Central memory CD8-positive, alpha-beta T cell (primary cell): ENCODE measurements at places on chromosomes 4 and X.

- no peak for DNase-seq
These were observed 206.3 kb downstream of the ARHGAP24 start for GRCh38 chr4:85681221-85681657.

DNA sequence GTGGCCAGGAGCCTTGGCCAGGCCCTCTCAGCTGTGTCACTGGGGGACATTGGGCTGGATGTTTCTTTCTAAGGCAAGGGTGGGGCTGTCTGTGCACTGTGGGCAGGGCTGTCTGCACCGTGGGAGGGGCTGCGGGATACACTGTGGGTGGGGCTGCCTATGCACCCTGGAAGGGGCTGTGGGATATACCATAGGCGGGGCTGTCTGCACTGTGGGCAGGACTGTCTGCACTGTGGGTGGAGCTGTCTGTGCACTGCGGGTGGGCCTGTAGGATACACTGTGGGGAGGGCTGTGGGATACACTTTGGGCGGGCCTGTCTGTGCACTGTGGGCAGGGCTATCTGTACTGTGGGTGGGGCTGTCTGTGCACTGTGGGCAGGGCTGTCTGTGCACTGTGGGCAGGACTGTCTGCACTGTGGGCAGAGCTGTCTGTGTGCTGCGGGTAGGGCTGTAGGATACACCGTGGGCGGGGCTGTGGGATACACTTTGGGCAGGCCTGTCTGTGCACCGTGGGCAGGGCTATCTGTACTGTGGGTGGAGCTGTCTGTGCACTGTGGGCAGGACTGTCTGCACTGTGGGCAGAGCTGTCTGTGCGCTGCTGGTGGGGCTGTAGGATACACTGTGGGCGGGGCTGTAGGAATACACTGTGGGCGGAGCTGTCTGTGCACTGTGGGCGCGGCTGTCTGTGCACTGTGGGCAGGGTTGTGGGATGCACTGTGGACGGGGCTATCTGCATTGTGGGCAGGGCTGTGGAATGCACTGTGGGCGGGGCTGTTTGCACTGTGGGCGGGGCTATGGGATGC, 31.1 kb downstream of the ACOX3 start:
- peak; percentile 71 for DNase-seq

DNA sequence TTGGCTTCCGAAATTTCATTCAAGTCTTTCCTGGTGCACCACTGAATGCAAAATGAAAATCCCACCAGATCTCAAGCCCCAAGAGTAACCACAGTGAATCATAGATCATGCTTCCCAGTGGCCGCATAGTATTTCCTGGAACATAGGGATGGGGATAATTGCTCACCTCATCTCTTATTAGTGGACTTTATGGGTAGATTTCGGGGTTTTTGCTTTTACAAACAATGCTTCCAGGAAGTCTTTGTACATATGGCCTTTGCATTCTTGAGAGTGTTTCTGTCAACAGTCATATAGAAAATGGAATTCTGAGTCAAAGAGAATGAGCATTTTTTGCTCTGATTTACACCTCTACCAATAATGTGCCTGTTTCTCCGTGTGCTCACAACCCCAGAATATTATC, 53.4 kb downstream of the PPEF2 start:
- DNase-seq = no peak

- no peak for DNase-seq
These were observed 264.2 kb downstream of the PPP3CA start for GRCh38 chr4:101083131-101083530.

DNA sequence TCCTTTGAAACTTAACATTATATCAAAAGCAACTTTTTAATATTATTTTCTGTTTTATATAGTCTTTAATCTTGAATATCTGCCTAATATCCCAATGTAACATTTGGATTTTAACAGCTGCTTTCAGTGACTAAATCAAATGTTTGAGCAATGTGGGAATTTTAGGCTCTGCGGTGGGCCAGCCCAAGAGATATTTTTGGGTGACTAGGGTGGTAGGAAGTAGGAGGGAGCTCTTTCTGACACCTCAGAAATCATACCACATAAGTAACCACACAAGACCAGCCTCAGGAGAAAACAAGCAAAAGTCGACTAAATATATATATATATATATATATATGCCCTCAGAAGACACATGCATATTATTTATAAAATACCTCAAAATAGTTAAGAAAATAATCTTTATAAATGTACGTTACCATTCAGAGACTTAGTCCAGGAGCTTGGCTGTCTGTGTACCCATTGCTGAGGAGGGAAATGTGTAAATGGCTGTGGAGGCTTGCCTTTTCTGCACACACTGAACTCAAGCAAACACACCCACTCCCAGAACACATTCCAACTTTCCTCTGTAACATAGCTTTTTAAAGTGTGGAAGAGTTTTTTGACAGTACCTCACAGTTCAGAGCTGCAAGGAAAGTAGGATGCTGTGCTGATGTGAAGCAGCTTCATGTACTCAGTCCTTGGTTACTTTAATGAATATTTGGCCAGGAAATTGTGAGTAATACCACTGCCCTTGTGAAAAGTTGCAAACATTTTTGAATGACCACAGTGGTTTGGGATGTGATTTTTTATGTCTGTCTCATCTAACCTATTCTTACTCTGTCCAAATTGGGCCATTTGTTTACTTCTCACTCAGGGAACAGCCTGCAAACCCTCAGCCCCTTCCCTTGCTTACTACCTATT, at the start of gene RTL3:
Gene RTL3, minus strand, starts transcription at position 484 of the 900 bp plus-strand sequence. CDS start 908 bp downstream, outside the sequence.
- DNase-seq = no peak

DNA sequence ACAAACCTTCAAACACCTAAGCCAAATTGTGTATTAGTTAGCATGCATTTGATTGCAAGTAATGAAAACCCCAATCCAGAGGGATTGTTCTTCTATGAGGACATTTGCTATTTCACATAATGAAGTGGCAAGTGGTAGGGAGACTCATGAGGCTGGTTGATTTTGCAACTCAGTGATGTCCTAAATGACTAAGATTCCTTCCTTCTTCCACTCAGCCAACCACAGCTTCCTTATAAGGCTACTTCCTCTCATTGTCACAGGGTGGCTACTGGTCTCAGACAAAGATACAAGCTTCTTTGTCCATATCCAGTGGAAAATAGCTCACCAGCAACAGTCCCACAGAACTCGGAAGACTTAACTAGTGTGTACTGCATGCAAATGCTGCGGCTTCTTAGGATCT, 5.3 kb upstream of the OTC start:
- no peak for DNase-seq

- DNase-seq = no peak
These were observed 40.3 kb downstream of the AMMECR1 start for GRCh38 chrX:110277609-110278008.

GRCh38 chr4:165207016-165207430, 338 bp upstream of the KLHL2 start:
- peak; percentile 10 for DNase-seq

GRCh38 chr4:78092850-78093249, 35.7 kb downstream of the FRAS1 start:
- no peak for DNase-seq

- DNase-seq = no peak
These were observed 20.3 kb upstream of the FAM9C start for GRCh38 chrX:13064599-13065143.

DNA sequence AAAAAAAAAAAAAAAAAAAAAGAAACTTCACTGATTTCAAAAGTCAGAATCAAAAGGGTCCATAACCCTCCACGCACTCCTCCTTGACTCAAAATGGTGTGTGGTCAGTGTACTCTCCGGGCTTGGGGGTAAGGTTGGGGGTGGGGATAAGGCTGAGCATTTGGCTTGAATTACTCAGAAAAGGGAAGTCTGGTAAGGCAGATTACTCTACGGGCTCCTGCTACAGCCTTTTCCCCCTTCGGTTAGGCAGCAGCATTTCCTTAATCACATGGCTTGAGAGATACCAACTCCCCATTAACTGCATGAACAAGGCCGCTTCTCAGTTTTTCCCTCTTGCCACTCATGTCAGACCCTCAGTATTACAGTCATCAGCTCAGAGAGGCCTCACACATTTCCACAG, 135.4 kb upstream of the DUSP21 start:
- no peak for DNase-seq

GRCh38 chrX:114365065-114365834, 218.6 kb upstream of the HTR2C start:
- no peak for DNase-seq

DNA sequence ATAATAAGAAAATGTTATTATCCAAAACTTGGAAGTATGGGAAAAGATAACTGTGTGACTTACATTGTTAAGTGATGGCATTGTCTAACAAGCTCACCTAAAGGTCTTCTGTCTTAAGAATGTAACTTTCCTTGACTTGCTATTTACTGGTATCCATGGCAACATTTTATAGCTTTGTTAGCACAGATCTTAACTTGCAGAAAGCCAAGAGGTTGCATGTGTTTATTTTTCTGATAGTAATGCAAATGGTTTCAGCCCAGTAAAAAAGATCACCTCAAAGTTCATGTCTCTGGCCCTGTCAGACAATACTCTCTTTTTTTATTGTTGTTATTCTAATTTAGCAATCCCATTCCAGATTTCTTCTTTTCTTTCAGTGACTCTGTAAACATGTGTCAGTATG, 425.3 kb downstream of the SPRY1 start:
- DNase-seq = no peak

- no peak for DNase-seq
These were observed 5.8 kb downstream of the NKX6-1 start for GRCh38 chr4:84493092-84493850.

DNA sequence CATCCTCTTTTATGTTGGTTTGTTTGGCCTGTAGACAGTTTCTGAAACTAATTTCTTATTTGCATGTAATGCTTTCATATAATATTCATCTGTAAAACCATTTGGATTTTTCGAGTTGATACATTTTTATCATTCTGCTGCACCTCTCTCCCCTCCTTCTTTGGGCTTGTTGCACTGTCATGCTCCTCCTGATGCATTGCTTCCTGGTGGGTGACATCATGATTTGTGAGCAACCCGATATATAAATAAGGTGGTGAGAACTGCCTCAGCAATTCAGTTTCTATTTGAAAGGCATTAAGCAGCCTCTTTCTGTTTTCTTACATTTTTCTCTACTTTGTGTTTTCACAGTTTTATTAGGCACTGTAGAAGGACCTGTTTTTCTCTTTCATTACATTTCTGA, 515.7 kb downstream of the RPA4 start:
- DNase-seq = no peak

- DNase-seq = no peak
These were observed 506.6 kb downstream of the KLHL13 start for GRCh38 chrX:117610049-117610448.

DNA sequence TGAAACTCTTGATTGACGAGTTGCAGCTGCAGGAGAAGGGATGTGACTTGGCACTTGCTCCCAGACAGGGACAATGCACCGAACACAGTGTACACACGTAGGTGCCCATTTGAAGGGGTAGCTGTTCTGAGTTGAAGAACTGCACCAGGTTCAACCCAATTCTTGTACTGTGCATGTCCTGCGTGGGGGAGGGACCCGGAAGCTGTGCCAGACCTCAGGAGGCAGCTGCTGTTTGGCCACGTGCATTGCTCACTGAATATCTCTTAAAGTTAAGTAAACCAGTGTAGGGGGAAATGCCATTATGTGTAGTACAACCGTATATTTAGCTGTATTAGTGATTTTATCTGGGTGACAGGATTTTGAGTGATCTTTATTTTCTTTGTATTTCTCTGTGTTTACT, 12.0 kb upstream of the RBBP7 start:
- DNase-seq = no peak

- no peak for DNase-seq
These were observed 8.2 kb downstream of the SH3TC1 start for GRCh38 chr4:8207314-8207713.

- peak; percentile 20 for DNase-seq
These were observed 104.1 kb downstream of the GPAT3 start for GRCh38 chr4:83639849-83640493.

DNA sequence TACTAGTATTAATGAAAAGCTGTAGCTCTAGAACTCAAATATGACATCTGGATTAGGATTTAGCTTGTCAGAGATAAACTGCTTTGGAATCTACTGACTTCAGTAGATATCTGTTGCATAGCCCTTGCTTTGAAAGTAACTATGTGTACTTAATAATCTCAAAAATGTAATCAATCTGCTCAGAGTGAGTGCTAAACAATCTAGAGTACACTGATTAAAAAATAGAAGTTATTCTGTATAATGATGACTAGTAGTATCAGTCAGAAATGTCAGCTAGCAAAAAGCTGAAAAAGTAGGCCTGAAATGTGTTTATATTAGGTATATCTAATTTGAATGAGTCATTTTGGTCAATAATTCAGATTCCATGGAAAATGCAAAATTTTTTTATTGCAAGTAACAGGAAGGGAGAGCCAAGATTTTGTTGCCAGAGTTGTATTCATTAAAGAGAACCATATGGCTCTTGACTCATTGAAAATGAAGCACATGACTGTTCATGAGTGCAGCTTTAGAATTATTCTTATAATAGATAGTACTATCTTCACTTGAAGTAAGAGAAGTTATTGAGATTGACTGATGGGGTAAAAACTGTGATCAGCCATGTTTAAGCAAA, 20.0 kb downstream of the CLCN3 start:
- no peak for DNase-seq

DNA sequence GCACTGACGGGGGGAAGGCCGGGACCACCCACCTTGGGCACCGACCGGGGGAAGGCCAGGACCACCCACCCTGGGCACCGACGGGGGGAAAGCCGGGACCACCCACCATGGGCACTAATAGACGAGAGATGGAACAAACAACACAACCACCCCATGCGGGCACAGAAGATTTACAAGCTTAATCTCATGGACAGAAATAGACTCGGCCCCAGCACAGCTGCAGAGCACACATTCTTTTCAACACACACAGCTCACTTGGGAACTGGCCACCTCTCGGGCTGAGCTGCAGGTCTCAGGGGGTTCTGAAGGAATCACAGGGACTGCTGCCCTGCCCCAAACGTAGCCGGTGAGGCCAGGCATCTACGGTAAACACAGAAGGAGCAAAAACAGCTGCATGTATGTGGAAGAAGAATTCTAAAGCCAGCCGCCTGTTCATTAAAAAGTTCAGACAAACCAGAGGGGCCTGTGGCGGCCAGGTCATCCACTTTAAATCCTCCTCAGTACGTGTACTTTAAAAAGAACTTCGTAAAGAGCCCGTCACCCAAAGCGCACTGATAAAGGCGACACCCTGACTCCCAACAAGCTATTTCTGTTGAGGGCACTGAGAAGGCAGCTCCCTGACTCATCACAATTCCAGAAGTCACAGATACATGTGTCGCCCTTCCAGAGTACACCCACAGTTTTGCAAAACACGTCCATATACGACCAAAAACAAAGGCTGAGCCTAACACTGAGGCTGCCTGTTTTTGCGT, 17.7 kb downstream of the PPP2R3B start:
- DNase-seq = no peak

GRCh38 chrX:8147226-8147625, 23.8 kb downstream of the VCX2 start:
- no peak for DNase-seq

DNA sequence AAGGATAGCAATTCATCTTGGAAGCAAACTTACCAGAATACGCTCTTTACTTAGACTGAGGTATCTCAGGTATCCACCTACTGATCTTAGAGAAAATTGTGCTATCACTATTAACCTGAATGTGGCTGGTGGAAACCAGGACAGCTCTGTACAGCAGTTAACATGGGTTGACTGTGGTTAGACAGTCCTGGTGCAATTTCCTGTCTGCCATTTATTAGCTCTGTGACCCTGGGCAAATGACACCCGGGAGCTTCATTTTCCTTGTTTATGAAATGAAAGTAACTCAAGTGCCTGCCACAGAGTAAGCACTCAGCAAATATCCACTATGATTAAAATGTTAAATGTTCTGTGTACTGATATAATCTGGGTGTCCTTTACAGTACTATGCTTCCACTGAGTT, 60.0 kb downstream of the SMC1A start:
- DNase-seq = no peak

GRCh38 chr4:185332575-185333464, 62.9 kb downstream of the LRP2BP start:
- no peak for DNase-seq

- no peak for DNase-seq
These were observed 1.5 kb upstream of the SLC16A2 start for GRCh38 chrX:74419864-74420195.
